ENCODE measurements at places on chromosomes 2 and 18.

GRCh38 chr2:134466141-134466540, 212.3 kb downstream of the MGAT5 start:
- H3K4me1 ChIP-seq: no peaks in the 10 kb centered on the region
- no peak overlapping the region for H3K4me3 ChIP-seq
- DNase-seq: peak; percentile 7
- H3K27me3 ChIP-seq: no peaks in the 10 kb centered on the region
- no peaks in the 10 kb centered on the region for H3K36me3 ChIP-seq

- peak overlapping the region; percentile 27 for H3K27ac ChIP-seq
- no peaks in the 10 kb centered on the region for H3K36me3 ChIP-seq
- no peaks in the 10 kb centered on the region for H3K4me1 ChIP-seq
- no peak for DNase-seq
- H3K4me3 ChIP-seq: no peak overlapping the region
Observed at GRCh38 chr18:9673296-9674251, 34.5 kb upstream of the RAB31 start.

DNA sequence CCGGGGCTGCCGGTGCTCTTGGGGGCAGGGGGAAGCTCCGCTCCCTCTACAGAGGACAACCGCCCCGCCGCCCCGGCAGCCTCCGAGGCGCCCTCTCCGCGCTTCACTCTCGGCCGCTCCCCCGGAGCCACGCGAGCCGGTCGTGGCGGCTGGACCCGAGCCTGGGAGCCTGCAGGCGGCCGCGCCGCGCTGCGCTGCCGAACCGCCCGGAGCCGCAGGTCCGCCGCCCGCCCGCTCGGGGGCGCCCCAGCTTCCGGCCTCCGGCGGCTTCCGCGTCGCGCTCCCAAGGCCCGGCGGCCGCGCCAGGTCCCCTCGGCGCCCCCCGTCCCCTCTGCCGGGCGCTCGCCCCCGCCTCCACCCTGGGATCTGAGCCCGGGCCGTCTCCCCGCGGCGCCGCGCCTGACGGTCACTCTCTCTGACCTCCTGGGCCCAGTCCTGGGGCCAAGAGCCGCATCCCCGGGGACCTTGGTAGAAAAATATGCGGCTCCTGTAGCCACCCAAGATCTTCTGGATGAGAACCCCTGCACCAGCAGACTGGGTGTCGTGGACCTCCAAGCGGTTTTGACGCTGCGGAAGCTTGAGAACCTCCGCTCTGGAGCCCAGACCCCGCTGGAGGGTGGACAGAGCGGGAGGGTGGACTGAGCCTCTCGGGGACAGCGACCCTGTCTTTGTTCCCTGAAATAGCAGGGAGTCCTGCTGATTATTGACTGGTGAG, 44.3 kb downstream of the SERTAD2 start:
- H3K27me3 ChIP-seq: no peaks in the 10 kb centered on the region
- peak overlapping the region; percentile 75 for H3K27ac ChIP-seq
- H3K4me3 ChIP-seq: peak overlapping the region; percentile 76
- no peaks in the 10 kb centered on the region for H3K36me3 ChIP-seq
- H3K4me1 ChIP-seq: peaks cover 28% of the 10 kb centered on the region

DNA sequence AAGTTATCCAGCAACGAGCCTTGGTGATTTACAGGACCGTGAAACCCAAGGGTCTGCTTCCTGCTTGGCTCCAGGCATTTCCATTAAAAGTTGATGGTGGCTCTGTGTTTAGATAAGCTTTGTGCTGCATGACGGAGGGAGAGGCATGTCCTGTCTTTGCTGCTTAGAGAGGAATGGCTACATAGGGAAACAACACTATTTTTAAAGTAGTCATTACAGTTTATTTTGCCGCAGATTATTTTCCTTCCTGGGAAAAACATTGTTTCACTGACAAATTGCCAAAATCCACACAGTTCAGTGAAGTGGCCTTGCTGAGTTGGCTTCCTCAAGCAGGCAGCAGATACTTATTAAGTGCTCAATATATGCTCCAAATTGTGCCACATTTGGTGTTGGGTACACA, 98.5 kb downstream of the THSD7B start:
- DNase-seq: no peak
- H3K4me3 ChIP-seq: no peak overlapping the region
- no peak overlapping the region for H3K27ac ChIP-seq
- H3K4me1 ChIP-seq: no peaks in the 10 kb centered on the region
- H3K27me3 ChIP-seq: no peaks in the 10 kb centered on the region

GRCh38 chr2:112008910-112009485, 46.1 kb upstream of the TMEM87B start:
- H3K27me3 ChIP-seq: no peaks in the 10 kb centered on the region
- no peaks in the 10 kb centered on the region for H3K36me3 ChIP-seq
- no peak overlapping the region for H3K4me3 ChIP-seq
- H3K27ac ChIP-seq: no peak overlapping the region
- no peaks in the 10 kb centered on the region for H3K4me1 ChIP-seq

Measured in CD8-positive, alpha-beta memory T cell (primary cell).